ENCODE measurements at places on chromosomes 5 and 9.

DNA sequence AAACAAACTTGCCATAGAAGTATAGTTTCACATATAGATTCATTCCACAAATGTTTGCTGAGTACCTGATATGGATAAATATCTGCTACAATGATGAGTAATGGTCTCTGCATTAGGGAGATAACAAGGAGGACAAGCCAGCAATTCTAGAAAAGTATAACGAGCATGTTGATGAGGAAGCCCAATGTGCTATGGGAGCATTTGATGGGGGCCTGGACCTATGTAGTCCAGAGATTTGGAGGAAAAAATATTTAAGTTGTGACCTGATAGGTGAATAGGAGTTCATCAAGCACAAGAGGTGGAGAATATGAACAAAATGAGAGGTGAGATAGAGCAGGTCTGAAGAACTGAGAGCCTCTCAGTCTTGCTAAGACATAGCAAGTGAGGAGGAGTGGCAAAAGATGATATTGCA lies 14.4 kb upstream of the TMEM245 start:
- no peak for DNase-seq

DNA sequence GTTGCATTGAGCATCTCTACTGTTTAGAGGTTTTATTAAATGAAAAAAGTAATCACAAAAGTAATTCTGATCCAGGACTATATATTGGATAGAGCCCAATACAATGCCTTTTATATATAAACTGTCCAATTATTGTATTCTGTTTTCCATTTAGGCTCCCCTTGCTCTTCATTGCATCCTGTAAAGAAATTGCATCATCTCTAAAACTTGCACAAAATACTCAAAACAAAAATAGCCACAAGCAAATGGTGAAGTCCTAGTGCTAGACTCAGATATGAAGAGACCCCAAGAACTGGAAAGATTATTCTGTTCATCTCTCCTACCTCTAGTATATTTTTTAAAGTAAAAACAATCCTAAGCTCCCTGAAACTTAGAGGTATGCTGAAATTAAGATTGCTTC lies 195.8 kb downstream of the NNT start:
- DNase-seq, result no peak

GRCh38 chr5:65262096-65262495 lies 219.6 kb downstream of the ADAMTS6 start:
- DNase-seq, result no peak

- DNase-seq, result no peak
Measured at GRCh38 chr9:68493958-68494577, 46.6 kb downstream of the TMEM252 start.

- no peak for DNase-seq
Measured at GRCh38 chr5:67636850-67637524, 440.4 kb upstream of the CD180 start.

DNA sequence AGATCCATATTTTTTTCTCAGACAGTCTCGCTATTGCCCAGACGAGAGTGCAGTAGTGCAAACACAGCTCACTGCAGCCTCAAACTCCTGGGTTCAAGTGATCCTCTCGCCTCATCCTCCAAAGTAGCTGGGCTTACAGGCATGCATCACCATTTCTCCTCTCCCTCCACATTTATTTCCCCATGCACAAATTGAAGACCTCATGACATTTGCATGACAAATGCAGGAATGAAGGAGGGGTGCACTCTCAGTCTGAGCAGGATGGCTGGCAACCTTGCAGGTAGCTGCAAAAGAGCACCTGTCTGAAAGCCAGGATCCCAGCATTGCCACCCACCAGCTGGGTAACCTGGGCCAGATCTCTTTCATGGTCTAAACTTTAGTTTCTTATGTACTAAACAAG lies 111.2 kb downstream of the SH3TC2 start:
- DNase-seq, result no peak

- DNase-seq, result no peak
Measured at GRCh38 chr5:27830546-27830945, 792.2 kb upstream of the CDH9 start.

Measured in T-helper 22 cell (primary cell).